A673 (cell line): ENCODE measurements at places on chromosomes 3 and 15. TPM values are rescaled to one million over a fixed set of nuclear protein-coding genes. Genes with fewer than 3 reads are reported as not detected.
A peak's percentile ranks its signal among the peaks of the same experiment; 100 is the strongest.

GRCh38 chr3:65354880-65355279, 667.1 kb upstream of the ADAMTS9 start:
- no peak overlapping the region for H3K27ac ChIP-seq
- no peaks in the 10 kb centered on the region for H3K36me3 ChIP-seq
- no peaks in the 10 kb centered on the region for H3K4me1 ChIP-seq
- DNase-seq, result no peak
- H3K4me3 ChIP-seq, result no peak overlapping the region

DNA sequence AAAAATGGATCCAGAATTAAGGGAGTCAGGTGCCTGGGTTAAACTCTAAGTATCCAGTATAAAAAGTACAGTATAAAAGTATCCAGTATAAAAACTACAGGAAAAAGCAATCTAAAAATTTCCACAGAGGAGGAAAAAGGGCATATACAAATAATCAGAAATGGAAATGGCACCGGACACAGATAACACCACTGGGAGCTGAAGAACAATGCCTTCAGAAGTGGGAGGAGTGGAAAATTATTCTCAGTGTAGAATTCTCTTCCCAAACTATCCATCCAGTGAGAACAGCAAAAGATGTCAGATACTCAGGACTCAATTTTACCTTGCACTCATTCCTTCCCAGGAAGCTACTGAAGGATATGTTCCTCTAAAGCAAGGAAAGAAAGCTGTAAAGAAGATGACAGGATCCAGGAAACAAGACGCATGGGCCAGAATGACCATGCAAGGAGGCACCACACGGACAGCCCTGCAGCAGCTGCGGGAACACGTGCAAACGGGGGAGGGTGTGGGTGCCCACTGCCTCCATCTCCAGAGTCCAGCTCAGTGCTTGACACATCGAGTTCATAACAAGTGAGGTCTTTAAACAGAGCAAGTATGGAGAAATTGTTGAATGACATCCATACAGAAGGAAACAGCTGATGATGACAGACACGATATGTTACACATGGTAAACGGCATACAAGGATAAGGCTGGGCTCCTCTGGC, 68.5 kb downstream of the CHSY1 start:
- no peak overlapping the region for H3K27ac ChIP-seq
- H3K4me1 ChIP-seq, result peaks cover 11% of the 10 kb centered on the region
- no peak for DNase-seq
- H3K27me3 ChIP-seq, result no peaks in the 10 kb centered on the region
- no peaks in the 10 kb centered on the region for H3K36me3 ChIP-seq
- no peak overlapping the region for H3K4me3 ChIP-seq

GRCh38 chr15:94416820-94417219, 185.5 kb downstream of the MCTP2 start:
- no peaks in the 10 kb centered on the region for H3K36me3 ChIP-seq
- H3K4me1 ChIP-seq, result no peaks in the 10 kb centered on the region
- no peak overlapping the region for H3K4me3 ChIP-seq
- no peak for DNase-seq
- H3K27ac ChIP-seq, result no peak overlapping the region
- H3K27me3 ChIP-seq, result no peaks in the 10 kb centered on the region

GRCh38 chr3:25427942-25428788, at the start of gene RARB:
Gene RARB, plus strand, starts transcription at chr3:25428263. Its CDS starts 469 bp downstream, at chr3:25428732.
- peak; percentile 89 for DNase-seq
- peaks cover 40% of the 10 kb centered on the region for H3K27me3 ChIP-seq
- H3K4me3 ChIP-seq, result peak within 1 kb of the TSS; percentile 56
- H3K36me3 ChIP-seq, result no peaks in the 10 kb centered on the region
- no peak within 1 kb of the TSS for H3K27ac ChIP-seq

DNA sequence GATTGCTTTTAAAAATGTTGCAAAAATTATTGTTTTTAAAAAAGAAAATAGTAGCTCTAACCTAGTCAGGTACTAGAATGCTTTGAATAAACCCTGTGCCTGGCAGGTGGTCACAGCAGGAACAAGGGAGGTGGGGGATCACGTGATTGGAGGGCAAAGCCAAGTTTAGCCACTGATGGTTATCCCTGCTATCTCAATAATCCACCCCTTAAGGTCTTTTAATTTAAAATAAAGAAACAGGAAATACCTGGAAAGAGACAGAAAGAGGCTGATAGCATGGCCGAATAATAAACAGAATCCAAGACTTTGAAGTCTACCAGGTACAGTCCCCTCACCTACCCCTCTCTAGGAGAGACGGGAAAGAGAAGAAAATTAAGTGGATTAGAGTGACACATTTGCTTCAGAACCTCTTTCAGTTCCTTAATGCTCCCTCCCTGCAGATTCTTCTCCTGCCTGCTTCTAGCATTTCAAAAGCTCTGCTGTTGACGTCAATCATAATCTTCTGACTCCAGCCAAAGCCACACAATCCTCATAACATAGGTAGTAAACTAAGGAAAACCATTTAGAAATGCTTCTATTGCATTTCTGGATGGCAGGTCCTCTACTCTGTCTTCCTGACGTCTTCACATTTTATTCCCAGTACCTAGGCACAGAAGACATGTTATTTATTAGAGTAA, 303.4 kb upstream of the MME start:
- no peaks in the 10 kb centered on the region for H3K27me3 ChIP-seq
- no peak for DNase-seq
- no peaks in the 10 kb centered on the region for H3K36me3 ChIP-seq
- no peak overlapping the region for H3K27ac ChIP-seq

GRCh38 chr3:156215751-156216150, 95.4 kb downstream of the KCNAB1 start:
- no peaks in the 10 kb centered on the region for H3K4me1 ChIP-seq
- H3K27ac ChIP-seq, result no peak overlapping the region
- no peaks in the 10 kb centered on the region for H3K27me3 ChIP-seq
- H3K4me3 ChIP-seq, result no peak overlapping the region
- no peak for DNase-seq

DNA sequence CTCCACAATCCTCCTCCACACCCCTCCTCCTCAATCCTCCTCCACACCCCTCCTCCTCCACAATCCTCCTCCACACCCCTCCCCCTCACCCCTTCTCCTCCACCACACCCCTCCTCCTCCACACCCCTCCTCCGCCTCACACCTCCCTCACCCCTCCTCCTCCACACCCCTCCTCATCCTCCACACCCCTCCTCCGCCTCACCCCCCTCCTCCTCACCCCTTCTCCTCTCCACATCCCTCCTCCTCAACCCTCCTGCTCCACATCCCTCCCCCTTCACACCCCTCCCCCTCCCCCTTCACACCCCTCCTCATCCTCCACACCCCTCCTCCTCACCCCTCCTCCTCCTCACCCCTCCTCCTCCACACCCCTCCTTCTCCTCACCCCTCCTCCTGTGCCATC, 69.8 kb upstream of the BLM start:
- peaks cover 8% of the 10 kb centered on the region for H3K36me3 ChIP-seq
- H3K4me3 ChIP-seq, result no peak overlapping the region
- DNase-seq, result no peak

- peaks cover 8% of the 10 kb centered on the region for H3K27me3 ChIP-seq
- H3K27ac ChIP-seq, result no peak overlapping the region
- H3K4me3 ChIP-seq, result no peak overlapping the region
- no peaks in the 10 kb centered on the region for H3K4me1 ChIP-seq
- DNase-seq, result no peak
- no peaks in the 10 kb centered on the region for H3K36me3 ChIP-seq
These were observed 499.9 kb upstream of the LMCD1 start for GRCh38 chr3:8001712-8002111.

The NR2E3 gene
- not detected in 2 replicates for total RNA-seq

The C3orf18 gene
- total RNA-seq, result 1.5 and 4.9 TPM in 2 replicates

The IMP3 gene
- total RNA-seq, result 76.5 and 84.5 TPM in 2 replicates
